Retina (tissue), 1 donor: ENCODE measurements at places on chromosomes 5 and 9.

DNA sequence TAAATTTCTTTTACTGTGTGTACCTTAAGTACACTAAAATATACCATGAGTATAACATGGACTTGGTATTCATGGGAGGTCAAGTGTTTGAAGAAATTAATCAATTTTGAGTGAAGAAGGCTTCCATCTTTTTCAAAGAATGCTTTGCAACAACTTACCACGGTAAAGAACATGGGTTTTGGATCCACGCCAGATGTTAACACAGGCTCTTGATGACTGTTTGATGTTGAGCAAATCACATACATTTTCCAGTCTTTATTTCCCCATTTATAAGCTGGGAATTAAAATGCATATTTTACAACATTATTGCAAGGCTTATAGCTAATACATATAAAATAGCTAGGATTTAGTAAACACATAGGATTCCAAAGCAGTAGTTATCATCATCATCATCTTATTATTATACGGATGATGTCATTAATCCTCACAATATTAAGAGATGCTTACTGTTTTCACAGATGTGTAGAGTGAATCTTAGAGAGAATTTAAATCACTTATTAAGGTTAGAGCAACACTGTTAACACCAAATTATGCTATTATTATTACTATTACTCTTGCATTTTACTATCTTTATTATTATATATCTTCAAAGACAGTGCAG lies 362.0 kb downstream of the PRELID2 start:
- DNase-seq, result no peak

DNA sequence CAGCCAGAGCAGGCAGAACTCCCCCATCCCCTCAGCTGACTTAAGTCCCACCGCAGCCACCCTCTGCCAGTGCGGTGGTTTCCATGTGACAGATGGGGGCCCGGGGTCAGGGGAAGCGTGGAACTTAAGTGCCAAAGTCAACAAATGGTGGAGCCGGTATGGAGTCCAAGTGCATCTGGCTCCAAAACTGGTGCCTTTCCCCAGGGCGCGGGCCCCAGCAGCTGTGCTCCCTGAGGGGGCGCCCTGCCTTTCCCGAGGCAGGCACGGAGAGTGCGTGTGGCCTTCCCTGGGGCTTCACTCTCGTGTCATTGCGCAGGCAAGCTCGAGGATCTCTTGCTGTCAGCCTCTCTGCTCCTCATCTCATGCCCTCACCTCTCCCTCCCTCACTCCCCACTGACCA lies 33.8 kb downstream of the SLC46A2 start:
- no peak for DNase-seq

DNA sequence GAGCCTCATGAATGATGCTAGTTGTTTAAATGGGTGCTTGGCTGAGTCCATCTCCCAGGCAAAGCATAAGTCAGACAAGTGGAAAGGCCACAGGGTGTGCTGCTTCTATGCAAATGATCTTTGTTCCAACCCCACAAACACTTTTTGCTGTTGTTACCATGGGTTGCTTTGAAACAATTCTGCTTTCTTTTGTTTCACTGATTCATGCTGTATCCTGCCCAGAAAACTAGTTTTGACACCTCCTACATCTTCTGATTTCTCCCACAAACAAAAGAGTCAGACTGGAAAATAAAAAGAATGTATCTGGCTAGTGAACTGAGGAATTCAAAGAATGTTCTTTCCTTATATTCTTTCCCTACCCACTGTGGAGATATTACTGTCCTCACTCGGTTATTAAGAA lies 298.6 kb downstream of the DIRAS2 start:
- DNase-seq, result peak; percentile 23

- DNase-seq, result peak; percentile 57
These were observed 65.1 kb upstream of the IQGAP2 start for GRCh38 chr5:76337953-76338451.

DNA sequence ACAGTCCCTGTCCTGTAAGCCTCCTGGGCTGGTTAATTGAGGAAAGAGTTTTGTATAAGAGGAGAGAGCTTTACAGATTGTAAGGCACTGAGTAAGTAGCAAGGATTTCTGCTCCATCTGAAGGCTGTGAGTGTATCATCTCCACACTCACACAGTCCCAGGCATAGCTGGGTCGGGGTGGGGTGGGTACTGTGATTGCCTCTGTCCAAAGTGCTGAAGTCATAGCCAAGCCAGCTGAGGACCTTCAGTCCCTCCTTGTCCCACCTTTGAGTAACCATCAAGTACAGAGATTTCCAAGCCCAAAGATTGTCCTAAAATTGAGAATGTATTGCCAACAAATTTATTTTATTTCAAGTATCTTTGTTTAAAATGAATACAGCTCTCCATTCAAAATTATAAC lies 5.5 kb upstream of the DNAJB5 start:
- DNase-seq, result peak; percentile 46

GRCh38 chr9:36191290-36191645 lies 547 bp downstream of the CLTA start:
- no peak for DNase-seq

DNA sequence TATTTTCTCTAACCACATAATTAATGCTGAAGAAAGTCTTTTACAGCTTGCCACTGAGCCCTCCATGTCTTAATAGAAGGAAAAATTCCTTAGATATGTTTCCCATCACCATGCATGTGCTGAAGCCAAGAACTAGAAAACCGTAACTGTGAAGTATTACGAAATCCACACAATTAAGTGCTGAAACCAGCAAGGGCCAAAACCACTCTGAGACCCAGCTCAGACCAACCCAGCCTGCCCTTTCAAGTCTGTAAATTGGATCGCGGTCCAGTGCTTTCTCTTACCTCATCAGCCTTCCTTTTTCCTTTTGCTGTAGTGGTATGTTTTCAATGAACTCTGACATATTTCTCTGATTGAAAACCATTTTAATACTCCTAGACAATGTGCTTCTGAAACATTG lies 26.3 kb downstream of the SEMA5A start:
- DNase-seq, result no peak

- DNase-seq, result no peak
These were observed 11.7 kb downstream of the MPDZ start for GRCh38 chr9:13267743-13268142.

DNA sequence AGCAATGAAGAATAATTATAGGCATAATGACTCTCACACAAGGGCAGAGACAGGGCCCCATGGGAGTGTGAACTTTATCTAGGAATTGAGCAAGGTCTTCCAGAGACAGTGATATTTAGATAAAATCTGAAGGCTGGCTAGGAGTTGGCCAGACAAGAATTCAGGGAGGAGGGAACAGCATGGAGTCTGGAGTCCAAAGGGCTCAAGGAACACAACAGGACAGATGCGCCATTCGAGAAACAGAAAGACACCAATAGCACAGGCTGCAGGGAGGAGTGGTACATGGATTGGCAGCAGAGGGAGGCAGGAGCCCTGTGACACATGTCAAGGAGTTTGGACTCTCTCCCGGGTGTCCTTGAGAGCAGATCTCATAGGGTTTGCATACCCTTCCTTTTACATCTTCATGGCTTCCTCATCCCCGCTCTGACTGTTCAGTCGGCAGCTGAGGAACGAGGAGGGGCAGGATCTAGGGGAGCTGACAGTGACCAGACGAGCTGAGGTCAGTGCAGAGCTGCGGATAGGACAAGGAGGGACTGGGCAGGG lies 64.0 kb upstream of the XPA start:
- DNase-seq, result no peak

- no peak for DNase-seq
These were observed 19.6 kb downstream of the SLC24A2 start for GRCh38 chr9:19769213-19769612.
